Activated B cell treated with CpG ODN at 0.5 μM for 24 hours (primary cell): ENCODE measurements at places on chromosomes 7 and 10.

- DNase-seq: no peak
These were observed 72.0 kb downstream of the FAM53B start for GRCh38 chr10:124672181-124672638.

DNA sequence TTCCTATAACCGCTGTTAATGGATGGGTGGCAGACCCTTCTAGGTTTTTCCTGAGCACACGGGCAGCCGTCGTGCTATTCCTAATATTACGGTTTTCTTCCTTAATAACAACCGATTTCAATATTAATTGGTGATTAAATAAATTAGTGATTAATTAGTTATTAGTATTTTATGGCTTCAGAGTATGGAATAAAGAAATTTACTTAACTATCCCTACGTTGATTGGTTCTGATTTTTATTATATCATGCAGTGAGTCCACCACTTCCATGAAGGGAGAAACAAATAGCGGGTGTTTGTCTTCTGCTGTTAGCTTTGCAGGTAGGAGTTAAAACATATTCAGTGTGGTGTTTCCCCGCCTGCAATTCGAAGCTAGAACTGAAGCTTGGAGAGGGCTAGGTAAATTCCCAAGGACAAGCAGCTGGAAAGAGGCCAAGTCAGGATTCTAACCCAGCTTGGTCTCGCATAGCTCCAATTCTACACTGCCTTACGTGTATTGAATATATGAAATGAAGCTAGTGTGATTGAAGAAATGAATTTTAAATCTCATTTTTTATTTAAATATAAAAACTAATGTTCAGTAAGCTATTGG is 928 bp upstream of the CSTF2T start:
- DNase-seq: no peak

DNA sequence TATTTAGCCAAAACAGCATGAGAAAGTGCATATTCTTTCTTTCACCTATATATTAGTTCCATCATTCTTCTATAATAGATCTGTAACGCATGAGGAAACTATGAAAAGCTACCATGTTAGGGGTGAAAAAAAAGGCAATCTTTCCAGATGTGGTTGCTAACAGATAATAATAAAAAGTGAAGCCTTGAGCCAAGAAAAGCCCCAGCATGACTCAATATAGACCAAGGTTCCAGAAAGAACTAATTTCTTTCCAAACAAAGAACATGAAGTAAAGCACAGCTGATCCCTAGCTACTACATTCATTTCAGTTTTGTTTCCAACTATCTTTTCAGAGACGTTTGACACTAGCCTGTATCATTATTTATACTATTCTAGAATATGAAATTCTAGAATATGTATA is 16.4 kb downstream of the ARL4A start:
- no peak for DNase-seq

- DNase-seq: no peak
These were observed 57.5 kb downstream of the MDFIC start for GRCh38 chr7:114979388-114979787.

DNA sequence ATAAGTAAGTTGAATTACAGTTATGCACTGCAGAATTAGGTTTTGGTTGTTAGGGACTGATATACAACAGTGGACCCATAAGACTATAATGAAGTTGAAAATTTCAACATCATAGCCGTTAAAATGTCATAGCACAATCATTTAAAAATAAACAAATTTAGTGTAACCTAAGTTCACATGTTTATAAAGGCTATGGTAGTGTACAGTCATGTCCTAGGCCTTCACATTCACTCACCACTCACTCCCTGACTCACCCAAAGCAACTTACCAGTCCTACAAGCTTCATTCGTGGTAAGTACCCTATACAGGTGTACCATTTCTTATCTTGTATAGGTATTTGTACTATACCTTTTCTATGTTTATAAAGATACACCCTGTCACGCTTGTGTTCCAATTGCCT is 113.7 kb downstream of the RAB11FIP2 start:
- no peak for DNase-seq

- no peak for DNase-seq
These were observed 327.3 kb downstream of the ADARB2 start for GRCh38 chr10:1410032-1410431.

DNA sequence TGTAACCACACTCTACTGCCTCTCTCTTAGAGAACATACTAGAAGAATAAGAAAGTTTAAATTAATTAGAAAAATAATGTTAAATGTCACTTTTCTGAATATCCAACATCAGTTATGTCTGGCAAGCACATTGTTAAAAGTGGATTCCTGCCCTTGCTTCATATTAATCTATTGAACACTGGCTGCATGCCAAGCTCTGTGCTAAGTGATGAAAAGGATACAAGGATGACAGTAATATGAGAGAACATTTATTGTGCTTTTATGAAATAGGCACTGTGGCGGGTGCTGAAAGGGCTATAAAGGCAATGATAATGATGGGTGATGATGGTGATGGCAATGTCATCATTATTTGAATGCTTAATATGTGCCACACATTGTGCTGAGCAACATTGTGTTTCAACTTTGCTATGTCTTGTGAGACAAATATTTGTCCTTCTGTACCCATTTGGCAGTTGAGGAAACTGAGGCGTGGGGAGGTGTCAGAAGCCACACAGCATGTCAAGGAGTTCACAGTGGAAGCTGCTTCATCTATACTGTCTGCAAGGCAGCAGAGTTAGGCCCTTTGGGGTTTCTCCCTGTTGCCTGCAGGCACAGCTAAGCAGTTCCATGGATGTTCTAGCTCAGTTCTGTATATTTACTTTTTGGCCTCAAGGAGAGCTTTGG is 64.2 kb upstream of the RAPGEF5 start:
- DNase-seq: no peak

DNA sequence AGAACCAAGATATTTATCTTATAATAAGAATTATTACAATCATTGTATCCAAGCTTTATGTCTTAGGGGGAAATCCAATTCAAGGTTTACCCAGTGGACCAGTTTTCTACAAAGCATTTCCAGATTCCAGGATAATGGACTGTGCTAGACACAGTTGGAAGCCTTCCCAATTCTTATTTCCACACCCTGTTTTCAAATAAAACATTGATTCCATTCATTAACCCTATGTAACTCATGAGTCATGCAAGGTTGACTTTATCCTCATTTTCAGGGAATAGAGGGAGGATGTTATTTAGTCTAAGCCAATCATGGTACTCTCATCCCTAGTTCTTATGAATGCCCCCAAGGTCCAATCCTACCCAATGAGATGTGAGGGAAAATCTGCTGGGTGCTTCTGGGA is 145.7 kb downstream of the RNLS start:
- no peak for DNase-seq

DNA sequence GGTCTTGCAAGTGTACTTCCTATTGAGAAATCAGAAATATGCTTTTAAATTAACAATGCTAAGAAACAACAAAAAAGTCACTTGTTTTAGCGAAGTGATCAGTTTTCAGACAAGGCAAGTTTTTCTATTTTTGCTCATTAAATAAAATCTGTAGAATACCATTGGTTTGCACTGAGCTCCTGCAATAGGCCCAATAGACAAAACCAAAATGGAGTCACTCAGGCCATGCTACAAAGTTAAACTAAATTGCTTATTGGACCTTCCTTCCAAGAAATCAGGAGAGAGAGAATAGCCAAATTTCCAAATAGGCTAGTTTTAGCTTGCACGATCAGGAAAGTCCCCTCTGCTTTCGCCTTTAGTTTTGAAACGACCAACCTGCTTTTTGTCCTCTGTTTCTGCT is 73.4 kb upstream of the SLC13A1 start:
- DNase-seq: no peak

DNA sequence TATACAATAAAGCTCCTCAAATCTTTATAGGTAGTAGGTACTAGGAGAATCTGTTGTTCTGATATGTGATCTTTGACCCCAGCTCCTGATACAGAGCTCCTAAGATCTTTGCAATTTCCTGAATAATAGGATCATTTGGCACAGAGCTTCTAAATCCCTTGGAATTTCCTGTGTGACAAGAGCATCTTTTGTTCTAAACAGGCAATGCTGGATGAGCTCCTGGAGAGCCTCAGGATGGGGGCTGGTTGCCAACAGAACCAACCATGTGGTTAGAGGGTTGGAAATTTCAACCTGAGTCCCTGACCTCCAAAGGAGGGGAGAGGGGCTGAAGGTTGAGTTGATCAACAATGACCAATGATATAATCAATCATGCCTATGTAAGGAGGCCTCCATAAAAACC is 629.0 kb downstream of the CCSER2 start:
- DNase-seq: no peak

- no peak for DNase-seq
These were observed 31.6 kb upstream of the LYZL1 start for GRCh38 chr10:29257106-29257783.

- no peak for DNase-seq
These were observed 270.6 kb downstream of the AUTS2 start for GRCh38 chr7:69868921-69869320.

- DNase-seq: no peak
These were observed 452.4 kb upstream of the AKR1E2 start for GRCh38 chr10:4373612-4374011.

- DNase-seq: no peak
These were observed 615 bp downstream of the THAP5 start for GRCh38 chr7:108568801-108569380.

- DNase-seq: no peak
These were observed 839 bp downstream of the IKZF5 start for GRCh38 chr10:123007558-123008354.

DNA sequence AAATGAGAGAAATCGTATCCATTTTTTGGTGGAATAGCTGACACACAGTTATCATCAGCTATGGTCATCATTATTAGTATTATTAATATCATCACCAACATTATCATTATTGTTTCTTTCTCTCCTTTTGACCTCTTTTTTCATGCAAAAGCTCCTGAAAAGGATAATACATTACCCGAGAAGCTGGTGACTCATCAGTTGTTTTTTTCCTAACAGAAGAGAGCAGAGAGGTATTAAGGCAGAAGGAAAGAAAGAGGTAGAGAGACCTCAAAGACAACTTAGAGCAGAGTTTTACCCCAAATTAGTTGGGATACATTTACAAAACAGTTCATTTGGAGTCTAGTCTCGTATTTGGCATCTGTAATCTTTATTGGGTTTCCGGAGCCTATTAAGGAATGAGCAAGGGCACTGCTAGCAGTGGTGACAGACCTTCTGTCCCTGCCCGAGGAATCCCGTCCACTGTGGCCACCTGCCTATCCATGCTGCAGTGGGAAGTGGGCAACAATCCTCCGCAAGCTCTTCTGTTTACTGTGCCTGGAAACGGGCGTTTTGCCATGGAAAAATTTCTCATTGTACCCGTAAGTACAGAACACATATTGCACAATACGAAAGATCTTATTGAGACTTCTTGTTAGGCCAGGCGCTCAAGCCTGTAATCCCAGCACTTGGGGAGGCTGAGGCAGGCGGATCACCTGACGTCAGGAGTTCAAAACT is 170.0 kb upstream of the MKLN1 start:
- no peak for DNase-seq

- DNase-seq: no peak
These were observed 23.2 kb downstream of the LIMK1 start for GRCh38 chr7:74106846-74107245.

- DNase-seq: no peak
These were observed 102.7 kb downstream of the ZWINT start for GRCh38 chr10:56258378-56258777.

GRCh38 chr10:99676426-99676825 is 17.1 kb downstream of the ENTPD7 start:
- DNase-seq: no peak
